ENCODE measurements at places on chromosomes 6 and 20. TPM values are rescaled to one million over a fixed set of nuclear protein-coding genes. Genes with fewer than 3 reads are reported as not detected.

The APOM gene
- total RNA-seq, result 3.2 TPM

The SAPCD1 gene
- total RNA-seq, result 3.1 TPM

The CTCFL gene
- 0.02 TPM for total RNA-seq

The LSM2 gene
- total RNA-seq, result 56.3 TPM

The VGLL2 gene
- total RNA-seq, result not detected

The GGT7 gene
- total RNA-seq, result 5.7 TPM

The UFL1 gene
- total RNA-seq, result 8.2 TPM

The SYNE1 gene
- total RNA-seq, result 16.7 TPM

Measured in A549 treated with AZD2906 at 1 μM for 4 hours (cell line).